ENCODE measurements at places on chromosomes 6 and 20.

GRCh38 chr6:149054559-149055194 lies 262.8 kb upstream of the TAB2 start:
- no peak for DNase-seq

DNA sequence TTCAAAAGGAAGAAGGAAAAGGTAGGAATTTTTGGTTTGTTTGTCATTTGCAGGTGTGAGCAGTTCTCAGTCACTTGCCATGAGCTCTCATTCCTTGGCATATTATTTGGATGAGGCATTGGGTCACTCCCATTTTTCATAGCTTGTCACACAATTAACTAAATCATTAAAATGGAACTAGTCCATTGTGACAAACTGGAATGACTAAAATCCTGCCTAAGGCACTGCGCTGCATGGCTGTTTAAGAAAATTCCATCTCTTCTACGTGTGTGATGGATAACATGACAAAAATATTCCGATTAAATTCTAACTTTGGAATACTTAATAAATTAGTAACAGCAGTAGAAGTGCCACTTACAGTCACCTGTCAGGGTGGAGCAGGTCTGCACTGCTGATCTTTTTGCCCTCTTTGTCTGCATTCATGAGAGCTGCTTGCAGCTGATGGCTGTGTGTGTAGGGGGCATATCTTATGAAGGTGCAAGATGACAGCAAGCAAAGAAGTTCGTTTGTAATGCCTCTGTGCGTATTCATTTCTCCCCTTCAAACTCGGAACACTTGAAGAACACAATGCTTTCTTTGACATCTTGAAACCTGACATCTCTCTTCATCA lies 1292.6 kb upstream of the MAP3K7 start:
- DNase-seq = peak; percentile 4

GRCh38 chr6:37256692-37257319 lies 766 bp upstream of the TBC1D22B start:
- no peak for DNase-seq

DNA sequence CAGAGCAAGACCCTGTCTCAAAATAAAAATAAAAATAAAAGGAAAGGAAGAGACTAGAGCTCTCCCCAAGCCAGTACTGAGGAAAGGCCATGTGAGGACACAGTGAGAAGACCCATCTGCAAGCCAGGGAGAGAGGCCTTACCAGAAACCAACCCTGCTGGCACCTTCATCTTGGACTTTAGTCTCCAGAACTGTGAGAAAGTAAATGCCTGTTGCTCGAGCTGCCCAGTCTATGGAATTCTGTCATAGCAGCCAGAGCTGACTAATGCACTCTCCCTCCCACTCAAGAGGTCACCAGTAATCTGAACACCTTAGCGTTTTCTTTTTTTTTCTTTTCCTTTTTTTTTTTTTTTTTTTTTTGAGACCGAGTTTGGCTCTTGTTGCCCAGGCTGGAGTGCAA lies 7.3 kb upstream of the PRPH2 start:
- no peak for DNase-seq

DNA sequence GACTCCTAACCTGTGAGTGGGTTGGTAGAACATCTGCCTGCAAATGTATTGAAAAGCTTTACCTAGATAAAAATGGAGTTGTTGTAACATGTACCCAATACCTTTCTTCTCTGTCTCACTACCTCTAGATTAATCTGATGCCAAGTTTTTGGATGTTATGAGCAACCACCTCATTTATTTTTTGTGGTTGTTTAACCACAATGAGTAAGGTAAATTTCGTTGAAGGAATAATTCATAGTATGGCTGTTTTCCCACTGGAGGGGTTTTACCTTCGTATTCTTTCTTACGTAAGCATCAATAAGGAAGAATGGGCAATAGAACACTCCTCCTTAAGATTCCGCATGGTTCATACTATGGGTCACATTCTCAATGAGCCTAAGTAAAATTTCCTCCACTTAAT lies 165.4 kb downstream of the CDH26 start:
- no peak for DNase-seq

- no peak for DNase-seq
Observed at GRCh38 chr6:118712969-118713368, 61.6 kb upstream of the CEP85L start.
